ENCODE measurements at places on chromosomes 6 and 20.

DNA sequence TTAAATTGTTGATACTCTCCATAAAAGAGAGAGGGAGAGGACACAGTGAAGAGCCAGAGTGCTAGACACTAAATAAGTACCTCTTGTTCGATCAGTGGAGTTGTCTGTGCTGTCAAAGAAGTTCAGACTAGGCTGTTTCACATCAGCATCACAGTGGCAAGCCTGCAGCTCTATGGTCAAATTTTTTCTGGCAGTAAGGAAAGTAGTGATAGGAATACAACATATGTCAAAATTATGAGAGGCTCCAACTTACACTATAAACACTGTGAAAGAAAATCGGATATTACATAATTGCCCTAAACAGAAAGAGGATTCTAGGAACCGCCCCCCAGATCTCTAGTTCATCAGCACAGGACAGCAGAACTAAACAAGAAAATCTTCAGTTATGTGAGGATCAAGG, 23.1 kb downstream of the DNAH8 start:
- no peak for DNase-seq

DNA sequence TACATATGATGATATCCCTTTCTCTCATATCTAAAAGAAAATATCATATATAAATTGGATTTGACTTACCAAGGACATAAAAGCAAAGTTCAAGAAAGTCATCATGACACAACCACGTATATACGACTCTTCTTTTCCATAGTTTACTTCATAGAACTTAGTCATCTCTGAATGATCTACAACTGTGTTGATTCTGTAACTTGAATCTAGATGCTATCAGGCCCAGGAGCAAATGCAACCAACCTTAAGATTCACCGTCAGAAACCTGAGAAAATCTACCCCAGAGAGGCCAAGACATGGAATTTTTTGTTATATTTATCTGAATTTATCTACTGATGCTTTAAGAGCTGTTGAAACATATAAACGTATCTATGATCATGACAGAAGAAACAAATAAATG, 165.6 kb downstream of the PDE10A start:
- DNase-seq, result no peak

- DNase-seq, result no peak
These were observed 195.9 kb downstream of the SASH1 start for GRCh38 chr6:148538261-148539190.

GRCh38 chr6:16961577-16961976, 140.3 kb upstream of the STMND1 start:
- DNase-seq, result no peak

GRCh38 chr6:170074907-170075306, 216.0 kb downstream of the DLL1 start:
- DNase-seq, result no peak

Data from NCI-H1105 treated with DMSO at 0.1 percent for 48 hours (cell line).